ENCODE measurements at places on chromosomes 2 and 18.

DNA sequence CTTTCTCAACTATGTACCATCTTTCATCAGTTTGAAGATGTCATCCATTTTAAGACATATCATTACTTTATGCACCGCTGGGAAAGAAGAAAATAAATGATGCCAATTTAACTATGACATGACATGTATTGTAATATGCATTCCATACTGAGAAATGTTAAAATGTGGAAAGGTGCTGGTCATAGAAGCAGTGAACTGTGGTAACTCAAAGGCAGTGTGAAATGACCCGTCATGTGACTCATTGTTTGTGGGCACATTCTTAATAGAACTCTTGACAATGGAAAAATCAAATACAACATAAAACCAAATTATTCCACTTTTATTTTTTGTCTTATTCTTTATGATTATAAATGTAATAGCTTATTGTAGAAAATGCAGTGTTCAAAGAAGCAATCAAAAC, 455.0 kb upstream of the ST6GAL2 start:
- no peak for DNase-seq

DNA sequence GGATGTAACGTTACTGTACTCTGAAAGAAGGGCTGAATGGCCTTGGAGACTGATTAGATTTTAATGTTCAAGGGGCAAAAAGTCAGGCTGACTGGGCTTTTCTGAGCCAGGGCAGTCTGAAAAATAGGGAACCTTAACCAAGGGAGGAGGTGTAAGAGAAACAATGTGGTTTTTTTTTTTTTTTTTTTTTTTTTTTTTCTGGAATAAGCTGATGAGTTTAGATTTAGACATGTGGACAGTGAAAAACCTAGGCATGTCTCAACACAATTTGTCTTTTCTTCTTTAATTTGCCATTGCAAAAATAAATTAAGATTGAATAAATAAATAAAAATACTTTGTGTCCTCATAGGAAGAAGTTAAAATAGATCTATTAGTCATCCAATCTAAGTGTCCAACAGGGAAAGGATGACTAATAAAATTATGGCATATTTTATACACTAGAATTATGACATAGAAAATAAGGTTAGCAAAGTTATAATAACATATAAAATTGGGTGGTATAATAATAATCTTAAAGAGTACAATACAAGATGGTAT, 237.6 kb upstream of the TRIB2 start:
- DNase-seq, result no peak

DNA sequence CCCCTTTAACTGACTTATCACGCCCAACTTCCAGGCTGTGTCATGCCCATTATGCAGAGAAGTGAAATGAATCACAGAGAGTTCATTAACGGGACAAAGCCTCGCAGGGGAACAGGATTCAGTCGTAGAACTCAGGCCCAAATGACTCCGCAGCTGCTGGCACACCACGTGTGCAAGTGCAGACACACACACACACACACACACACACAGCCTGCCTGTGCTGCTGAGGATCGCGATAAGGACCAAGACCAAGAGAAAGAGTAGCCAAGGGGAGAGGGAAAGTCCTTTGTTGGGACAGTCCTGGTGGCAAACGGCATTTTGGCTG, 90.0 kb upstream of the TAF1B start:
- DNase-seq, result peak; percentile 57

- no peak for DNase-seq
Measured at GRCh38 chr2:105294844-105295481, 34.6 kb downstream of the TGFBRAP1 start.

GRCh38 chr18:31821545-31822171, 61.0 kb upstream of the SLC25A52 start:
- no peak for DNase-seq

- no peak for DNase-seq
Measured at GRCh38 chr18:69265656-69266055, 135.0 kb upstream of the DOK6 start.

GRCh38 chr2:95115418-95115817, 6.2 kb downstream of the MRPS5 start:
- peak; percentile 70 for DNase-seq

- no peak for DNase-seq
Measured at GRCh38 chr2:118225666-118226065, 137.4 kb downstream of the INSIG2 start.

- no peak for DNase-seq
Measured at GRCh38 chr2:479031-479430, 191.1 kb upstream of the ALKAL2 start.

DNA sequence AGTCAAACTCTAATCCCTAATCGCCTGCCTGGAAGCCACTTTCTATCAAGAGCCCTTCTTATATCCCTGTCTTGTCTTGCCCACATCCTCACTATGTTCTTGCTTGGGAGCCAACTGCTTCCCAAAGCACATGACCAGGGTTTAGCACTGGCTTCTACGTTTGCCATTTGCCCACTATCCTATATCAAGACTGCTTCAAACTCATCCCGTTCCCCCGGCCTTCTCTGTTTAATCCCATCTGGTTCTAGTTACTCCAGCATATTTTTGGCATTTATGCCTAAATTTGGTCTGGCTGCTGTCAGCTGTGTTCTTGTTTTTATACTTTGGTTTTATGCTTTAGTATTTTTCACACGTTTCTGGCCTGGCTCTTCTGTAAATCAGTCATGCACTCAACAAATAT, 40.2 kb downstream of the POLR1A start:
- DNase-seq, result no peak

DNA sequence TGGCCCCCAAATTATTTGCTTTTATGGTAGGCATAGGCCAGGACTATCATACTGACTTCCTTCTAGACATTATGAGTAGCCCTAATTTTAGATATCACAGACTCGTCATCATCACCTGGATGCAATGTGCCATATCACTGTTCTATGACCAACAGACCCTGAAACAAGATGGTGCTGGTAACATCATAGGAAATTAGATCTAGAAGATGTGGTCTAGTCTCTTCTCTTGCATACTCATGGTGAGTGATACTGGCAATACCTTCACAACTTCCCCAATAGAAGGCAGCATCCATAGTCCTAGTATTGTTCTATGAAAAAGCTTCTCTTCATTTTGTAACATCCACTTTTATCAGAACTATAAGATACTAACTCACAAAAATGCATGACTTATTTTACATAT, 116.3 kb upstream of the ITGA4 start:
- no peak for DNase-seq

DNA sequence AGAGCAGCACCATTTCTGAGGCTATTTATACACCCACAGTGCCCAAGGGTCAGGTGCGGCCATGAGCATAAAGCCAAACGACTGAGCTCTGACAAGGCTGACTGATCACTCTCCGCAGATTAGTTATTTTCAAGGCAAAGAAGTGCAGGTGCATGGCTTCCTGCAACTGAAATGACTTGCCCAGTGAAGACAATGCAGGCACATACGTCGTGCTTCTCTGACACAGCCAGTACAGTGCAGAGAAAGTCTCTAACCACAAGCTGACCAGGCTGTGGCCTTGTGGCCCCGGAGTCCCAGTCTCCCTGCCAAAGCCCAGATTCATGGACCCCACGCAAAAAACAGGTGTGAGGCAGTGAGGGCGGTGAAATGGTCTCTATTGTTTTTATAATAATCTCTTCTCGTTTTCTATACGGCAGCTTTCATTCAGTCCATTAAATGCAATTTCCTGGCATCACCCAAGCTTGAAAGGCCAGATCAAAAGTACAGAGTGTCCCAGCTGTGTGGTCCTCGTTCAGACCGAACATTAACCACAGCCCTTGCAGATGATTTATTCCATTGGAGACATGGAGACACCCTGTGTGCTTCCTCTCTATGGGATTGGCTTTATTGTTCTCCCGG, 447.0 kb upstream of the ID2 start:
- no peak for DNase-seq

DNA sequence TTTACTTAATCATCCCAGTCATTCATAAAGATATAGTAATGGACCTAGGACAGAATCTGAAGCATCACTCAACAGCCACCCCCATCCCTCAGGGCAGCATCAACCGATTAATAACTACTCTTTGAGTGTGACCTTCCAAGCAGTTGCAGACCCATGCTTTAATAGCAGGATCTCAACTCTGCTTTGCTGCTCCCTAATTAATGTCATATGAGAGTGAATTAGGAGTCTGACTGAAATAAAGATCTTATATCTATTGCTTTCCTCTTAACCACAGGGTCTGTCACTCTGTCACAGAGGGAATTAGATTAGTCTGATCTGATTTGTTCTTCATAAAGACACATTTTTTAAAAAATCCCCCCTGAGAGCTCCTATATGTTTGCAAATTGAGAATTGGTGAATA, 46.1 kb upstream of the LRP1B start:
- no peak for DNase-seq

Data from CD4-positive, alpha-beta T cell treated with Interleukin-6 at 100 ng/mL for 8 hours (primary cell).